ENCODE measurements at places on chromosomes 2 and 18.

DNA sequence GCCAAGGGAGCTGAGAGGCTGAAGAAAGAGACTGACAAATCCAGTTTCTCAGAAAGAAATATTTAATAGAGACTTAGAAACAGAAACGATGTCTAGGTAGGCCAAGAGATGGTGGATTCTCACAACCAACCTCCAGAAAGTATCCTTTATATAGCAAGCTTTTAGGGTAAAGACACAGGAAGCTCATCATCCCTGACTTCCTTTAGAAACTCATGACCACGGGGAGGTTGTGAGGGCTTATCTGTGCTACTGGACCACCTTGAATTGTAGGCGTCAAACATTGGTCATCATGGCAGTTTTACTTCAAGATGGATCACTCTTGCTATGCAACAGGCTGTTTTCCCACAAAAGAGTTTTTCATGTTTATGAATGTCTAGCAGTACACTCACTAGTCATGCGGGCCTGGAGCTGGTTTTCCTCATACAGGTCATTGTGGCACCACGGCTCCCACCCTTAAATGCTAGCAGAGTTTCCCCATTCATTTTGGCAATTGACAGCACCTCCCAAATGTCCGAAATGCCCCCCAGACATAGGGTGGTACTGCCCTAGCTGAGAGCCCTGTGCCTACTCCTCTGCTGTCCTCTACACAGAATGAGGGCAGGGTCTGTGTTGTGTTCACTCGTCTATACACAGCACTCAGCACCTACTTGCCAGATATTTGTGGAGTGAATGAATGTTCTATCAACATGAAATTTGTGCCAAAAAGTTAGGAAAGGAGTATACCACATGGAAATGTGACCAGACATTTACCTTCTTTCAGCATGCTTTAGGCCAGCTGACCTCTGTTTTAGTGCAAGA is 89.0 kb downstream of the TMEM247 start:
- no peak for DNase-seq

- no peak for DNase-seq
Measured at GRCh38 chr2:137437386-137437785, 526.9 kb upstream of the HNMT start.

DNA sequence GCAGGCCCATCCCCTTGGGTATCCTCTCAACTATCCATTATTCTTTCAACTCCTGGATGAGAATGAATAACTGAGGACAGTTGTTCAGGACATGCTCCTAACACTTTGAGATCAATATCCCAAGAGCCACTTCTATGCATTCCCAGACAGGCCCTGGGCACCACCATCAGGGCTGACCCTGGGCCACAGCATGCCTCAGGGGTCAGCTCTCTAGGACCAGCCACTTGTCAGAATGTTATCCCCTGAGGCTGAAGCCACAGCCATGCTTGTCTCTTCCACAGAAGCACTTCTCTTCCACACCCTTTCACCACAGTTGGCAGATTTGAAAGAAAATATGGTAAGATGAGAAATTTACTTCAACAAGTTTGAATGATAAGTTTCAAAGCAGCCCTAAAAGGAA is 28.7 kb downstream of the SLC14A1 start:
- DNase-seq = no peak

DNA sequence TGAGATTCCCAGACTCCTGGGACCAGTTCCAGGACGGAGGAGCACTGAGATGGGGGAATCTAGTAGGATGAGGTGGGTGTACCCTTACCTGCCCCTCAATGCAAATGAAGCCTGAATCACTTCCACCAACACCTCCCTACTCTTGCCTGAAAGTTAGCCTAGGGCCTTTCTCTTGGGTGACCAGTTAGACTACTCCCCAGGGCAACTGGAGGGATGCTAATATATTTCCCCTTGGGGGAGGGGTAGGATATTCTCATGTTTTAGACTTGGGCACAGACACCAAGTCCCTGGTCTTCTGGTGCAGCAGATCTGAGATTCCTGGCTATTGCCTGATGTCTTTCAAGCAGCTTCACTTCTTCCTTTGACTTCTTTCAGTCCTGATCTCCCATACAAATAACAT is 334.5 kb downstream of the ALK start:
- DNase-seq = no peak

DNA sequence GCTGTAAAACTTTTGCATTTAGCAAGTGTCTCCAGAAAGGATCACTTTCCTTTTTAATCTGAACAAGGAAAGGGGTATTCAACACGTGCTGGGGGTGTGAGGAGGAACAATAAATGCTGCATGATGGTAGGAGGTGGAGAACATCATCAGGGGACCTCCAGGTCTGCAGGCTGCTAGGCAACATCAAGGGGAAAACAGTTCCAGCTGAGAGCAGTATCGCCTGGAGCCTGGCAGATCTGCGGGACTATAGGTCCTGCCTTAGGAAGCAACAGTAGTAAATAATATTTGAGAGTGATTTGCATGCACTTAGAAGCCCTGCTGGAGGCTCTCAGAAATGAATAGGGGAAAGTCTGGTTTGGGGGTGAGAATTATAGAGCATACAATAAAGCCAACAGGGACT is 175.6 kb downstream of the SUCLG1 start:
- DNase-seq = no peak

GRCh38 chr2:53952519-53952918 is 18.3 kb downstream of the PSME4 start:
- no peak for DNase-seq

Measured in activated T-helper 1 cell treated with anti-CD3 and anti-CD28 coated beads, Interleukin-12 subunit alpha, Interleukin-12 subunit beta, Interleukin-2, Interleukin-4 antibody, amounts not matched to agents 30 ng/mL and 10 ng/mL and 1 ng/mL, durations not matched to agents 14 hours and 24 hours and 36 hours (primary cell).